Stimulated activated naive CD8-positive, alpha-beta T cell treated with anti-CD3 and anti-CD28 coated beads, Interleukin-15, amount 100 ng/mL, for 72 hours (primary cell): ENCODE measurements at places on chromosomes 1 and 21.
A peak's percentile ranks its signal among the peaks of the same experiment; 100 is the strongest.

GRCh38 chr1:23868557-23869016 is 497 bp upstream of the FUCA1 start:
- DNase-seq = no peak

GRCh38 chr1:21724098-21724497 is 54.9 kb upstream of the RAP1GAP start:
- DNase-seq = no peak

DNA sequence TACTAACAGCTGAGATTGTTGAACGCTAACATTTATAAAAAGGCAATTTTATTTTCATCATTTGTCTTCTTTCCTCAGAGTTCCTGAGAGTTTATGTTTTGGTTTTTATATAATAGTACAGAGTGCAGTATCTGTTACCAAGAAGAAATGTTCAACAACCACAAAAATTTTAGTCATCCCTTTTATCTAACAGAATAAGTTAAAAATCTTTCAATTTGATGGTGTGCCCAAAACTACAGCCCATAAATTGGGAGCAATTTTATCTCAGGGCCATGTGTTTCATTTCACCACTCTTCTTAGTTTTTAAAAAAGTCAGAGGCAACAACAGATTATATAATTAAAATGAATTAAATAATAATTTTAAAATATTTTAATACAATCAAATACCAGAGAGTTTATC is 37.1 kb downstream of the NEXN start:
- DNase-seq = no peak

DNA sequence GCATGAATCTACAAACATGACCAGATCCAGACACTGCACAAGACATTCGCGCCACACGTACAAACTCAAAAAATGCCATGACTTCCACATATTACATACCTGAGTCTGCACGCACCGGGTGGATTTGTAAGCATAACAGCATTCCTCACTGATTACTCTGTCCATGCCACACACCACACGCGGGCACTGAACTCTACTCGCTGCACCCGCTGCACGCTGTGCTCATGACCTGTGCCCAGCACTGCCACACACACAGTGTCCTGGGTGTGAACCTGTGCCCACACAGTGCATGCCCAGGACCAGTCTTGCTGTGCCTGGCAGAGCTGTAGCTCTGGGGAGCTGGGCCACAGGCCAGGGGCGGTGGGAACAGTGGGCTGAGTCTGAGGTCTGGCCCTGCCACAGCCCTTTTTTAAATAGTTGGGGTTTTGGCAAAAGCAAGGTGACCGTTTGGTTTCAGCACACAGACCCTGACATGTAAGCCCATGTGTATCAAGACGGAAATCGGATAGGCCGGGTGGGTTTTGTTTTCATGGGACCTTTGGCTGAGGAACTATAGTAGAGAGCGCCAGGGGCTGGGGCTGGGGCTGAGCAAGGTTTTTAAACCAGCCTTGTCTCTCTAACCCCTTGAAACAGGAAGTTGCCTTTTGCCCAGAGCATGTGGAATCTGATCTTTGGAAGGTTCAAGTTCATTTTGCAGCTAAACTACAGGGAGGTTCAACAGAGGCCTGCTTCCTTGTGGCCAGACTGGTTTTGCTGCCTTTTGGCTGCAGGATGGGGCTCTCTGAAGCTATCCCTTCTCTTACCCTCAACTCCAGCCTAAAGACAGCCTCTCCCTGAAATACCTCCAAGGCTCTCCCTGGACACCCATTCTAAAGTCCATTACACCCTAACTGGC is 12.3 kb upstream of the GOLT1A start:
- DNase-seq = no peak

DNA sequence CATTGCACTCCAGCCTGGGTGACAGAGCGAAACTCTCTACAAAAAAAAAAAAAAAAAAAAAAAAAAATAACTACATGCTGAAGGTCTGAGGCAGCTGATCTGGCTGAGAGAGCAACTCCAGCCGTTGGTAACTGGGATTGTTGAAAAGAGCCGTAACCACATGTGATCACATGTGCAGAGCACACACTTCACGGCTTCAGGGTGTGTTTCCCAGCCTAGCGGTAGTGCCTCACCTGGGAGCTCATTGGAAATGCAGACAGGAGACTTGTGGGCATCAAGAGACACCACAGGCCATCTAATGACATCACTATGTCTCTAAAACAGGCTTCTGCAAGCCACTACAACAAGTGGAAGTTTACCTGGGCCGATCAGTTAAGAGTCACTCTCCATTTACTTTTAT is 11.8 kb upstream of the OTUD7B start:
- DNase-seq = no peak

DNA sequence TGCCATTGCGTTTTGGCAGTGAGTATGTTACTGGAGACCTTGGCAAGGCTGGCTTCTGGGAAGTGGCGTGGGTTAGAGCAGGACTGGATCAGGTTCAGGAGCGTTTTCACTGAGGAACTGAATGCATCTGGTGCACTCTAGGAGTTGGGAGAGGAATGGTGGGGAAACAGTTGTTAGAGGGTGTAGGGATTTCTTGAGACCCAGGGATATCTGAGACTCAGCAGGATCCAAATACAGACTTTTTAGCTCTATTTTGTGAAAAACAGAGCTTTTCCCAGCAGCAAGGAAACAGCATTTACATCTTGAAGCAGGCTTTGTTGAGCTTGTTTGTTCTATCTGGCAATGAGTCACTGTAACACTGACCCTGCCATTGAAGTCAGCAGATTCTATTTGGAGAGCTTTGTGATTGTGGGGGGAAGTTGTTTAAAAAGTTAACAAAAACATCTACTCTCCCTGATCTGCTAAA is 56.9 kb upstream of the NRIP1 start:
- DNase-seq = no peak

DNA sequence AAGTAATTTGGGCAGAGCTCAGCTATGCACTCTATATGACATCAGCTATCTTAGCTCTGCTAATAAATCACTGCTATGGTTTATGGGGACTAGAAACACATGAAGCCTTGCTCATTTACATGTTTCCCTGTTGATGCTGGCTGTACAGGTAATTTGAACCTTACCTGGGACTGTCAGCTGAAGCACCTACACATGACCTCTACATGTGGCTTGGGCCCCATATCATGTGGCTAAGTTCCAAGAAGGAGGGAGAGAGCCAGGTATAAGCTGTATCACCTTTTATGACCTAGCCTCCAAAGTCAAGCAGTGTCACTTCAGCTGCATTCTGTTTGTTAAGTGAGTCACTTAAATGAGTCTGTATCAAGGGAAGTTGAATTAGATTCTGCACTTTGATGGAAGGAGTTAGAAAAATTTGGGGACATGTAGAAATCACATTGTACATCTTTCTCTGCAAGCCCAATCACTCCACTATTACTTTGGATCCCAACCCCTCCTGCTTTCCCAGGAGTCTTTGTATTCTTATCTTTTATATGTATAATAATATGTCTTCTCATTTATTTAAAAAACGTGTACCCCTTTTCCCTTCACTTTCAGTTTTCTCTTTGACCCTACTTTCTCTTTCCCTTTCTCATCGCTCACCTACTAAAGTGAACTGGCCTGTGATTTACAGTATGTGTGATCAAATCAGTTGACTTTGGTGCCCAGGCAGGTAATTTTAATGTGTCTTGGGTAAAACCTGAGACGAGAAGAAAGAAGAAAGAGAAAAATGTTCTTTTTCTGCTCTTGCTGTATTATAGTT is 53.4 kb upstream of the PRKACB start:
- no peak for DNase-seq

DNA sequence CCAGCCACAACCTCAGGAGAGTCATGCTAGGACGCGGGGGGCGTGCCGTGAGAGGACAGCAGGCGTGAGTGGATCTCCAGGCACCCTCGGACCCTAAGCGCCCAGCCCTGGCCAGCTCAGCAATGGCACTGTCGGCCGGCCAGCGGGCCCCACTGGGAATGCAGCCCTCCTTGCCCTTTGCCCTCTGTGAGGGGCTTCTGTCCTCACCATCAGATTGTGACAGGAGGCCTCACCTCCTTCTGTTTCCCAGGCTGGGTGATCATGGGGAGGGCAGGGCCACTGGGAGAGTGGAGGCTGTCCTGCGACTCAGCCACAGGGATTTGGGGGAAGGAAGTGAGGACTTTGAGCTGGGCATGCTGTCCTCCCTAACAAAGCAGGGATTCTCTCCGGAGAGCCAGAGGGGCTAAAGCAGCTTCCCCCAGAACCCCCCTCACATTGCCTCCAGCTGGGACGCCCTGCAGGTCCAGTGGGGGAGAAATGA is 6.6 kb upstream of the LRRC3 start:
- DNase-seq = no peak

DNA sequence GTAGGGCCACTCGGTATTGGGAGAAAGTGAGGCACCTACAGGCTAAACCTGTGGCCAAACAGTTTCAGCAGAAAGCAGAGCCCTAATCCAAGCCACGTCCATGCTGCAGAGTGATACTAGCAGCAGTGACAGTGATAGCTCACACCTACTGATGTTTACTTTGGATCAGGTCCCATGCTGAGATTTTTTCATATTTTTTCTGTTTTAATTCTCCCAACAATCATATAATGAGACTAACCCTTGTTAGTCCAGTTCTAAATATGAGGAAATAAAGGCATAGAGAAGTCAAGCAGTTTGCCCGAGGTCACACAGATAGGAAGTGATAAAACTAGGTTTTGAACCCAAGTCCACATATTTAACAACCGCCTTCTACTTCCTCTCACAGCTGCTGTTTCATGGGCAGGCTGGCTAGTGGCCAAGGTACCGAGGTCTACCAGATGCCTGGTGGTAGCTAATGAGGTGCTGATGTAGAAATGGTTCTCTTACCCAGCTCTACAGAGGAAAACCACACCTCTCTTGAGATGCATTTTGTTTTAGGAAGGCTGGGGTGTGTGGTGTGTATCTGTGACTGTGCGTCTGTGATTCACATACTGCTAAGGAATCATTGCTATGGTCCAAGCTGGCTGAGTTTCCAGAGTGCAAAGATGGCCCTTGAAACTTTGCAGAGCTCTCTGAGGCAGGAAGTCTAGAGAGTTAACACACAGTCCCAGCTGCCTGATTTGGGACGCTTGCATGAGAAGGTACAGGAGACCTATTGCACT is 80.3 kb upstream of the ARTN start:
- no peak for DNase-seq

DNA sequence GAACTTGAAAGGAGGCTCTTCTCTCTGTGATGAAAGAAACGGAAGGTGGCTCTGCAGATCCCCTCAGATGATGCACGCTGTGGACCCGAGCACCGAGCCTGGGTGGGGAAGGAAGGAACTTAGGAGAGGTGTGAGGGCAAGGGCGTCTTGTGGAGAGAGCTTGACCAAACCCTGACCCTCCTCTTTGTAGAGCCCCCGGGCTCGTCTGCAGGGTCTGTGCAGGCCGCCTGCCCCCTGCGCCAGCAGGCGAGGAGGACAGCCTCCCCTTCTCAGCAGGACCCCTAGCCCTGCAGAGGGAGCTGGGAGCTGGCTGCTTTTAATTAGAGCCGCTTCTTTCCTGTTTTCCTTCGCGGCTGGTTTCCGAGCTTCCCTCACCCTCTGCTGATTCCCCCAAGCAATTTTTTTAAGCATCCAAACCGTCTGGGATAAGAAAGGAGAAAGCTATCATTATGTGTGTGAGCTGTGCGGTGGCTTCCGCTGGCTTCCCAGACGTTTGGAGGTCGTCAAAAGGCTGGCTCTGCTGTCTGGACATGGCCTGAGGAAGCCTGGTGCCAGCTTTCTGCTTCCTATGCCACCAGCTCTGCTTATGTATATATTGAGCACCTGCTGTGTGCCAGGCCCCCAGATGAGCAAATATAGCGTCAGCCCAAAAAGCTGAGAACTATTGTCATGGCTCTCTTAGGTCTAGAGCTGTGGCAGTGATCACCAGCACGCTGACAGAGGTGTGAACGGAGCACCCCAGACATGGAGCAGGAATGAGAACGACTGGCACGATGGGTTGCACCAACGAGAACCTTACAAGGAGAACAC is 160.2 kb upstream of the IRF2BP2 start:
- peak; percentile 6 for DNase-seq

GRCh38 chr1:94597701-94598100 is 56.1 kb upstream of the F3 start:
- DNase-seq = no peak

GRCh38 chr21:35102488-35103371 is 53.6 kb upstream of the RUNX1 start:
- peak; percentile 8 for DNase-seq

DNA sequence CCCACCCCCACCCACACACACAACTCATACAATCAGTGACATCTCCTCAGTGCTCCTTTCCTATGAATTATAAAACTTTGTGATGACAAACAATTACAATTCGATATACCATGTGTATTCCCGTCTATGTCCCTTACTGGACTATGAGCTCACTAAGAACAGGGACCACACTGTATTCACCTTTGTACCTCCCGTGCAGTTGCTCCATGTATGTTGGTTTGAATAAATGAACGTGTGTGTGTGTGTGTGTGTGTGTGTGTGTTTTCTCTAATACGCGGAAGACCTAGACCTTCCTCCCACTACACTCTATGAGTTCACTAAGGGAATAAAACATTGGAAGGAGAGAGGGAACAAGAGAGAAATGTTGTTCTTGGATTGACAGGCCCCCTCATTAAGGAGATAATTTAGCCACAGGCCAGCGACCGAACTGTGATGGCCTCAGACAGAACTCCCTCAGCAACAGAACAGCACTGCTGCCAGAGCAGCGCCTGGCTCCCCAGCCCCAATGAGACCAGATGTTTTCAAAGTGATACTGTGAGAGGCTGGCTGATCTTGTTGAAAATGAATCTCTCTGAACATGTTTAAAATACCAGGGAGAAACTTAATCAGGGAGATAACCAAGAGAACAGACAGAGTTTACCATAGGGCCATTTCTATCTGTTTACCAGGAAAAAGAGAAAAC is 21.7 kb downstream of the BCAR3 start:
- no peak for DNase-seq

- no peak for DNase-seq
These were observed 1.1 kb downstream of the COL18A1 start for GRCh38 chr21:45405819-45406762.

DNA sequence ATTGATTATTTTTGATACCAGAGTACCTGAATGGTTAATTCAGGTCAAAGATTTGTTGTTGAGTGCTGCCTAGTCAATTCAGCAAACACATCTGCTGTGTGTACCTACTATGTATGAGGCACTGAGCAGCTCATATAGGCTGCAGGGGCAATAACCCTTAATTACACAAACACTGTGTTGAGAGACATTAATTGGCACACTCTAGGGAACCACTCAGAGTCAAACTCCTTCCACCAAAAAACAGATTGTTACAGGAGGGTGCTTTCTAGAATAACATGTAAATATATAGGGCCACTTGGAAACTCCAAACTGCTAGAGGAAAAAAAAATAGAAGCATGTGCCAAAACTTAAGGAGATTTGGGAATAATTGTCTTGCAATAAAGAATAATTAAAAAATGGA is 31.3 kb downstream of the UBE2U start:
- no peak for DNase-seq

GRCh38 chr1:25232866-25233784 is 823 bp upstream of the SYF2 start:
- DNase-seq = peak; percentile 74
